Renal pelvis (tissue), 12 donors: ENCODE measurements at places on chromosomes 2 and 18. TPM values are rescaled to one million over a fixed set of nuclear protein-coding genes. Genes with fewer than 3 reads are reported as not detected.

STARD6 gene
- polyA plus RNA-seq = 0.51 TPM

FAM110C gene
- 10.0 TPM for polyA plus RNA-seq

NPAS2 gene
- polyA plus RNA-seq = 14.7 TPM

KIF3C gene
- polyA plus RNA-seq = 16.0 TPM

DNA sequence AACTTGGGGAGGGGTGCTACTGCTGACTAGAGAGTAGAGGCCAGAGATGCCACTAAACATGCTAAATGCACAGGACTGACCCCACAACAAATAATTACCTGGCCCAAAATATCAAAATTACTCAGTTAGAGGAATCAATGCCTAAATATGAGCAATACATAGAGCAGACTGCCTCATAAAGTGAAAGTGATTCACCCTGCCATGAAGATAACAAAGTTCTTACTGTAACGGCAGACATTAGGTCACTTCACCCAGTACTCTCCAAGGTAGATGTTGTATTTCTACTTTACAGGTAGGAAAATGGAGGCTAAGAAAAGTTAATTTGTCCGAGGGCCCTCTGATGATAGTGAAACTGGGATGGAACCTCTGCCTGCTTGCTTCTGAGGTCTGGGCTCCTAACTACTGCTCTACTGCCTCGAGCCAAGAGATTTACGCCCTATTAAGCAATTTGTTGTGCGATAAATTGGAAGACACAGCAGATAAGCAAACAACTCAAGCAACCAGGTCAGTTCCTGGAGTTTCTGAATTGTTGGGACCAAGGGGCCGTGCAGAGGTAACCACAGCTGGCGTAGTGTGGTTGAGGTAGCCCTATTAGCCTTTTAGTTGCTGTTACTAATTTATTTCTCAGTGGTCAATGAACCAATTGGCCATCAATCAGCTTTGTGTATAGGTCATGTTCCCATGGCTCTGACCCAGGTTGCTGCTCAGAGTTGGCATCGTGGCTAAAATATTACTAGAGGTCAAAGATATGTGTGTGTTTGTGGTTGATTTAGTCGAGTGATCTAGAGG, 4.8 kb downstream of the DHRS9 start:
- peak; percentile 21 for DNase-seq

DNA sequence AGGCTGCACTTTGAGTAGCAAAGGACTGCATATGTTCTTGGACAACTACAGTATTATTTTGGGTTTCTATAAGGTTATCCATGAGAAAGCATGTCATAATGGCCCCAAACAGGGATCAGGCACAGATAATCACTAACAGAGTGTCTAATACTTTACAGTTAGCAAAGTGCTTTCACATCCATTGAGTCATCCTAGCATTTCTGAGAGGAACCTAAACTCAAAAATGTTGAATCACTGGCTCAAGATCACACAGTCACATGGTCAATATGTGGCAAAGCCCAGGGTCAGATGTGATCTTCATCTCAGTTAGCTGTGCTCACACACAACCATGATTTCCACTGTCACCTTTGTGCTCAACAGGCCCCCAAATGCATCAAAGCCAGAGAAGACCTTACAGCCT, 156.1 kb upstream of the VRK2 start:
- DNase-seq = no peak

DNA sequence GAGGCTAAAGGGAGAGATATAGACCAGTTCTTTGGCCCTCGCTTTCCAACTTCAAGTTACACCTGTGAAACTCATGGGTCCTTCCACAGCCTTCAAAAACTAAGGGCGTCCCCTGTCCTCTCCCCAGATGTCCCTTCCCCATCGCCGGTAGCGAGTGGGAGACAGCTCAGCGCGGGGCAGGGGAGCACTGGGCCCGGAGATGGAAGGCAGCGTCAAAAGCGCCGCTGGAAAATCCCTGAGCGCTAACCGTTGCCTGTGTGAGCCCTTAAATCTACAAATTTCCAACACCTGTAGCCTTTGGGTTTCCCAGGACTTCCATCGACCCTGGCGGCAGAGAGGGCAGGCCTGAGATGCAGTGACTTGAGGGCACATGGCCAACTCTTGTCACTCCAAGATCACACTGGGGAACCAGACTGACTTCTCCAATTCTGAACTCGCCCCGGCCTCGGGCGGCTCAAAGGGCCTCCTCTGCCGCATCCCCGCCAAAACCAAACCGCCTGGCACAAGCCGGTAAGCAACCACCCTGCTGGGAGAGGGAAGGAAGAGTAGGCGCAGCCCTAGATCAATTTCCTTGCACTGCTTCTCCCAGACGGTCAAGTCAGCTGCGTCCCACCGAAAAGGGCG, 879 bp upstream of the EPAS1 start:
- DNase-seq = no peak

GRCh38 chr2:149040451-149040850, 2.0 kb downstream of the LYPD6B start:
- DNase-seq = no peak

DNA sequence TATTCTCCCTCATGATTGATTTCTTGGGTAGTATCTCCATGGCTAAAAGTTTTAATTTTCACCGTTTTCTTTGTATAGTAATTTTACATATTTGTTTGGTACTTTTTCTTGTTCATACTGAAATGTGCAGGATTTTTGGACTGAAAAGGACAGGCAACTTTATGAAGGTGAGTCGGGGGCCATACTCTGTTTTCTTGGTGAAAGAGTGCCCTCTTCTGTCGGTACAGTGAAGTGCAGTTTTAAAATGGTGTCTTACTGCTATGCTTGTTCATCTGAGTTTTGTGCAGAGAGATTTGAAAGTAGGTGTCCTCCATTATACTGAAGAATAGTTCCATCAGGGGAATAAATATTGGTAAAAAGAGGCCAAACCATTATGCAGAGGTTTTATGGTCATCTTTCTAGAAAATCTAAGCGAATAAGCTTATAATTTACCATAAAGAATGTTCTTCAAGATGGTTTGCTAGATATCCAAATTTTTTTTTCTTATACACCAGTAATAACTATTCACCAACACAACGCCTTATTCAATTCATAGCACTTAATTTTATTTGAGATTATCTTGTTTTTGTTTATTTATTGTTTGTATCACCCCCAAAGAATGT, 8.7 kb upstream of the SERPINB13 start:
- peak; percentile 36 for DNase-seq

DNA sequence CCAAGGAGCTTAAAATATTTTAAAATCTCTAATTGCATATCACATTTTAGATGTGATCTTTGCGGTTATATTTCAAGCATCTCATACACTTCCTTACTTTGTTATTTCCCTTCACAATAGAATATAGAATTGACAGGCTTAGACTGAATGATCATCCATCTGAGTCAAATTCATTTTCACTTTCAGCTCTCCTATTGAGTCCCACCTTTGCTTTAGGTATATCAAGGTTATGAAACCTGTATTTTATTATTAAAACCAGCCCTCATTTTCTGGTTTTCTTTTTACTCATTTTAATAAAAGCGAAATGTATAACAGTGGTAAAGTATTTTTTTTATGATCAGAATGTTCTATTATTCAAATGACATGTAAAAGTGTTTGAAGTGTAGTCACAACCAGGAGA, 162.9 kb upstream of the KYNU start:
- no peak for DNase-seq

- DNase-seq = no peak
Observed at GRCh38 chr2:40680547-40680946, 228.7 kb upstream of the SLC8A1 start.

GRCh38 chr2:203869223-203870042, 1.9 kb downstream of the CTLA4 start:
- DNase-seq = no peak

DNA sequence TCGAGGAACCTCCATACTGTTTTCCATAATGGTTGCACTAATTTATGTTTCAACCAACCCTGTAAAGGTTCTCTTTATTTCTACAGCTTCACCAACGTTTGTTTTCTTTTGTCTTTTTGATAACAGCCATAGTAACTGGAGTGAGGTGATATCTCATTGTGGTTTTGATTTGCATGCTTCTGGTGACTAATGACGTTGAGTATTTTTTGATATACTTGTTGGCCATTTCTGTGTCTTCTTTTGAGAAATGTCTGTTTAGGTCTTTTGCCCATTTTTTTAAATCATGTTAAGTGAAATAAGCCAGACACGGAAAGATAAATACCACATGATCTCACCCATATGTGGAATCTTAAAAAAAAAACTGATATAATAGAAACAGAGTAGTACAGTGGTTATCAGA, 74.8 kb upstream of the SMIM21 start:
- DNase-seq = no peak
